ENCODE measurements at places on chromosomes 4 and X.

- DNase-seq = no peak
Observed at GRCh38 chr4:35867057-35867456, 377.3 kb downstream of the ARAP2 start.

GRCh38 chr4:110705440-110705782, 82.5 kb upstream of the PITX2 start:
- DNase-seq = no peak

GRCh38 chr4:25058796-25059195, 28.1 kb upstream of the LGI2 start:
- no peak for DNase-seq

DNA sequence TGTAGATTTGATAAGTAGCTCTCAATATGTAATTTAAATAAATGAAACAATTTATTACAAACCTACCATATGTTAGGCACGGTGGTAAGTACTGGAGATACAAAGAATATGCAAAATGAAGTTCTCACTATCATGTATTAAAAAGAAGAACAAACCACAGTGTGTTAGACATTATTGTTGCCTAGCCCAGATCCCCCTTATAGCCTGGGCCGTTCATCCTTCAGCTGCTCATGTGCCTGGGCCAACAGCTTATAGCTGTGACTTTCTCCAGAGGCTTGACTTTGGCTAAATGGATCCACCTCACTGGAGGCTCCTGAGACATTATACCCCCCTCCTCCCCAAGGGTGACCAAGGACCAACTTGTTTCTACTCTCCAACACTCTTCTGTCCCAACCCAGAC, 29.8 kb upstream of the CCNG2 start:
- no peak for DNase-seq

DNA sequence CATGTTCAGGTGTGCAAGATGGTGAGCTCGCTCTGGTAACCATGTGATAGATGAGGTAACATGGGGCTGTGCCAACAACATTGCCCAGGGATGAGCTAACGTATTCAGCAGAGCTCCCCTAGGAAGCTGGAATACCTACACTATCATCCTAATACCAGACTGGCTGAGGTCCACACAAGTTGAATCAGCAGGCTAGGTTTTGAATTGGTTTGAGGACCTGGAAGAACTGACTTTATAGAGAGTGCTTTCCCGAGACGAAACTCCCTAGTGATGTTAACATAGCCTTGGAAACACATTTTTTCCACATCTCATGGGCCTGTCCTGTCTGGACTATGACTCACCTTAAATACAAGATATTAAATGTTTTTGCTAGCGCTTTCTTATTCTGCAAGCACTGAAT, 56.7 kb downstream of the IGFBP7 start:
- no peak for DNase-seq

GRCh38 chr4:55612341-55612740, 20.3 kb upstream of the PDCL2 start:
- no peak for DNase-seq

DNA sequence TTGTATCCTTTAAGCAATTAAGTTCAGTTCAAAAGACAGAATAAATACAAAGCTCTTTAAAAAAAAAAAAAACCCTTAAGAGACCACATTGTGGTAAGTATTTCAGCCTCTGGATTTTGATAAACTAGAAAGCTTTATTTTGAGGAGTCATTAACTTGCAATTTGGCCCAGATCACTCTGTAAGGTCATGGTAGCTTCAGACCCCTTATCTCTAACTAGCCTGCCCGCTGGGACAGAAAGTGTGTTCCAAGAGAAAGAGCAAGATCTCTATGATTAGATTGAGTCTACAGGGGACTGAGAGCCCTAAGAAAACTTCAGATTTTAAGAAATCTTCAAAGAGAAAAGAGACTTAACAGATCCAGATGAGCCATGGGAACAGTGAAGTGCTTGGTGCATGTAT, 45.6 kb downstream of the GALNT7 start:
- DNase-seq = no peak

GRCh38 chr4:152090543-152090942, 329.7 kb upstream of the GATB start:
- DNase-seq = no peak

GRCh38 chr4:15239866-15240265, 188.0 kb upstream of the C1QTNF7 start:
- no peak for DNase-seq

DNA sequence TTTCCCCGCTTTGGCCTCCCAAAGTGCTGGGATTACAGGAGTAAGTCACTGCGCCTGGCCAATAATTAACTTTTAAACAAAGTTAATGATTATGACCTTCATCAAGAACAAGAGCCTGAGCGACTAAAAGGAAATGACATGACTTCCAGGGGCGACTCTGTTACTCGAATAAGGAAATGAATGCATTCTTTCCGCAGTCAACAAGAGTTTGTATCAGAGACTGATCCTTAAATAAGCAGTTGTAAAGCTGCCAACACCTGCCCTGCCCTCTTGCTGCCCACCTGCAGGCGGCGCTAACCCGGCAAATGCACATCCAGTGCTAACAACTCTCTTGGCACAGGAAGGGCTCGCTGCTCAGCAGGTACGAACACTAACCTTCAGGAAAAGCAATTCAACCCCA, 27.3 kb downstream of the WDR1 start:
- no peak for DNase-seq

DNA sequence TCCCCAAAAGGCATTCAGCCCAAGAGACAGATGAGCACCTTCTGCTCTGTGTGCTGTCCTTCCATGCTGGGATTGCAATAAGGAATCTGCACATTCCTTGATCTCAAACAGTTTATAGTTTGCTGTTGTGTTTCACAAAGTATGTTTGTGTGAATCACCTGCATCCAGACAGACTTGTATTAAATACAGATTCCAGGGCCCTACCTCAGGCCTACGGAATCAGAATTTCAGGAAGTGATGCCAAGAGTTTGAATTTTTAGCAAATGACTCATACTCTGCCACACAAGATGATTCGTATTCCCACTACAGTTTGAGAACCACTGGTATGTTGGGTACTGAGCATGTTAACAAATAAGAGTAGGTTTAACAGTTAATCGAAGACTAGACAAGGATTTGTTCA, 7.0 kb downstream of the VAMP7 start:
- no peak for DNase-seq

DNA sequence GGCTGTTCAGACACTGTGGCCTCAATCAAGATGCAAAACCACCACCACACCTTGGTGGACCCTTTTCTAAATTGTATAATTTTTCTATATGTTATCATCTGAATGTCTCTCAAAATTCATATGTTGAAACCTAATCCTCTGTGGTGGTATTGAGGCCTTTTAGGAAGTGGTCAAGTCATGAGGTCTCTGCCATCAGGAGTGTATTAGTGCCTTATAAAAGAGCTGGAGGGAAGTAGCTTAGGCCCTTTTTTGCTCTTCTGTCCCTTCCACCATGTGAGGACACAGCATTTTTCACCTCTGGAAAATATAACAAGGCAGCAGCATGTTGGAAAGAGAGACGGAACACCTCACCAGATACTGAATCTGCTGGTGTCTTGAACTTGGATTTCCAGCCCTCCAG, 30.5 kb upstream of the DKK2 start:
- no peak for DNase-seq

DNA sequence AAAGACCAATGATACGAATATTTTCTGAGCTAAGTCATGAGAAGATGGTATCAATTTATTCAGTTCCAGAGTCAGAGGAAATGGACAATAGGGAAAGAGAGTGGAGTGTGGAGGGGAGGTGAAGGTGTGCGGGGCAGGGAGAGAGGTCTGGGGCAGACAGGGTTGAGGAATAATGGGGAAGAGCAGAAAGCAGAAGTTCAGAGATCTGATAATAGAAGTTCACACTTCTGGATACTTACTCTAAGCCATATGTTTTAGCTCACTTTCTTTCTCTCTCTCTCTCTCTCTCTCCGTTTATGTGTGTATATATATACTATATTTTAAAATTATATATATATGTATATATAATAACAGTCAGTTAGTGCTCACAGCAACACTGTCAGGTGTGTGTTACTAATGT, 40.4 kb downstream of the FOXR2 start:
- DNase-seq = no peak

GRCh38 chr4:148061141-148061481, 329.2 kb downstream of the ARHGAP10 start:
- DNase-seq = no peak

DNA sequence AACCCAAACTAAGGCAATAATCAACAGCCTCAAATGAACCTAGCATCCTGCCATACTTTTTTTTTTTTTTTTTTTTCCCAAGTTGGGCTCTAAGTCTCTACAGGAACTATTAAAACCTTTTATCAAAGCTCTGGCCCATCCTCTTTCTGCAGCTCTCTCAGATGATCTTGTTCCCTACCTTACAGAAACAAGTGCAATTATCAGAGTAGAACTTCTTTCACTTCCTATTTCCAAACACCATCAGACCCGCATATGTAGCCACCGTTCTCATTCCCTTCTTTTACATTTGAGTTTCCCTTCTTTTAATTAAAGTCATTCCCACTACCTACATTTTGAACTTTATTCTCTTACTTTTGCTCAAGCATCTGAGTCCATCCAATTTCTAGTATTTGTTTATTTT, 690.6 kb downstream of the DMD start:
- no peak for DNase-seq

- DNase-seq = no peak
Observed at GRCh38 chrX:109855501-109855900, 122.4 kb upstream of the ACSL4 start.

- no peak for DNase-seq
Observed at GRCh38 chr4:54384563-54384962, 155.5 kb downstream of the PDGFRA start.

DNA sequence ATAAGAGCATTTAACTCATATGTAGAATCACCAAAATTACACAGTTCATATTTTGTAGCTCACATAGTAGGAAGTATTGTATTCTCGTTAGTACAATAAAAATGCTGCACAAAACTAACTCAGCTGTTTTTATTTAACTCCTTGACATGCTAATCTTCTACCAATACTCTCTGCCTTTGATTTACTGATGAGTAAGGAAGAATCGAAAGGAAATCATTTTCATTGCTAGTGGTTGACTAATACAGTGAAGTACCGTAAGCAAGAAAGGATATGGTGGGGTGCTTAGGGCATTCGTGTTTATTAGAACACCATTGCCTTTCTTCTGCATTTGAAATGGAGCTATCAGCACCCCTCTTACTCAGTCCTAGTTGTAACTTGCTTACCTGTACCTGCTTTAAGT, 1239.1 kb upstream of the TENM3 start:
- no peak for DNase-seq

GRCh38 chr4:116427666-116428065, 657.7 kb downstream of the TRAM1L1 start:
- DNase-seq = no peak

DNA sequence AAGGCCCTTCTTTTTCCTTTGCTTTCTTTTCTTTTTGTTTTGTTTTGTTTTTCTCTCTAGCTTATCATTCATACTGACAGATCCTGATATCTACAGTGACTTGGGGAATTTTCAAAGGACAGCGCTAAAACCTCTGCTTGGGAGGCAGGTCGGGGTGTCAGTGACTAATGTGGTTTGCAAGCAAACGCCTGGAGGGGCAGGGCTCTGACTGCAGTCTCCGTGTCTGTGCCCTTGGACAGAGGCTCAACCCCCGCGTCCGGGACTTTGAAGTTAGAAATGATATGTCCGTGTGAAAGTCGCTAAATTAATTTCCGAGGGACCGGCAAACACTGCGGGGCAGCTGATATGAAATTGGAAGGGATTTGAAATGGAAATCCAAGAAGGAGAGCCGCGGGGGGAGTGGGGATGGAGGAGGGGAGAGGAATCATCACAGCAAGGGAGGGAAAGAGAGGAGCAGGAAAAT, 312.4 kb downstream of the DHRSX start:
- DNase-seq = no peak

DNA sequence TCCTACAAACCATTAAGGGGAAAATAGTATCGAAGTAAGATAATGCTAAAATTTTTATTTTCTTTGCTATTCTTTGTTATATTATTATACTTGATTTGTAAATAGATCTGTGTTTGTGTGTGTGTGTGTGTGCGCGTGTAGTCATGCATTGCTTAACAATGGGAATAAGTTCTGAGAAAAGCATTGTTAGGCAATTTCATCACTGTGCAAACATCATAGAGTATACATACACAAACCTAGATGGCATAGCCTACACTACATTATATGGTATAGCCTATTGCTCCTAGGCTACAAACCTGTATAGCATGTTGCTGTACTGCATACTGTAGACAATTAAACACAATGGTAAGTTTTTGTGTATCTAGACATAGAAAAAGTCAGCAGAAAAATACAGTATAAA, 17.1 kb downstream of the MTTP start:
- no peak for DNase-seq

DNA sequence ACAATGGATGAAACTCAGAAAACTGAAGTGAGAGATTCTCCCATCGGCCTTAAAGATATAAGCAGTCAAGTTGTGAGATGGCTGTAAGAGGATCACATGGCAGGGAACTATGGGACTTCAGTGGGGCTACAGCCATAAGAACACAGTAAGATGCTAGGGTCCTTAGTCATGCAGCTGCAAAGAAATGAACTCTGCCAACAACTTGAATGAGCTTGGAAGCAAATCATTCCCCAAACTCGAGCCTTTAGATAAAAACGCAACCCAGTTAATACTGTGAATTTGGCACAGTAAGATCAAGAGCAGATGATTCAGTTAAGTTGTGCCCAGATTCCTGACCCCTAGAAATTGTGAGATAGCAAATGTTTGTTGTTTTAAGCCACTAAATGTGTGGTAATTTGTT, 117.3 kb downstream of the FAM13A start:
- DNase-seq = no peak

DNA sequence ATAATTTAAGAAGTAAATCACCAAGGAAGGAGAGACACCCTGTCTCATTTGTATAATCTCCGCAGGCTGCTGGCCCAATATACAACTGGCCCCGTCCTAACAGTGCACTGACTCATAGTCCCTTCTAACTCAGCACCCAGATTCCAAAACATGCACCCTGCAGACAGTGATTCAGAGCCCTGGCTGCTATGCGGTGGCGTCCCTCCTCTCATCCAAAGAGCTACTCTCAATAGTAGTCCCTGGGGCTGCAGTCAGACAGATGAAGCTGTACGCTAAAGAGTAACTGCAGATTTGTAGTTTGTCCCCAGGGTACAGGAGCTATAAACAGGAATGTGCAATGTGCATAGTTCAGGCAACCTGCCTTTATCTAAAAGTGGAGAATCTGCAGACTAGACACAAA, 23.0 kb downstream of the GABRA3 start:
- no peak for DNase-seq

- DNase-seq = no peak
Observed at GRCh38 chr4:96599752-96600151, 759.9 kb downstream of the PDHA2 start.

GRCh38 chr4:170526471-170526870, 436.7 kb upstream of the AADAT start:
- DNase-seq = no peak

- DNase-seq = no peak
Observed at GRCh38 chrX:34879886-34880285, 62.7 kb upstream of the FAM47B start.
